ENCODE measurements at places on chromosomes 16 and 17.
A peak's percentile ranks its signal among the peaks of the same experiment; 100 is the strongest.

DNA sequence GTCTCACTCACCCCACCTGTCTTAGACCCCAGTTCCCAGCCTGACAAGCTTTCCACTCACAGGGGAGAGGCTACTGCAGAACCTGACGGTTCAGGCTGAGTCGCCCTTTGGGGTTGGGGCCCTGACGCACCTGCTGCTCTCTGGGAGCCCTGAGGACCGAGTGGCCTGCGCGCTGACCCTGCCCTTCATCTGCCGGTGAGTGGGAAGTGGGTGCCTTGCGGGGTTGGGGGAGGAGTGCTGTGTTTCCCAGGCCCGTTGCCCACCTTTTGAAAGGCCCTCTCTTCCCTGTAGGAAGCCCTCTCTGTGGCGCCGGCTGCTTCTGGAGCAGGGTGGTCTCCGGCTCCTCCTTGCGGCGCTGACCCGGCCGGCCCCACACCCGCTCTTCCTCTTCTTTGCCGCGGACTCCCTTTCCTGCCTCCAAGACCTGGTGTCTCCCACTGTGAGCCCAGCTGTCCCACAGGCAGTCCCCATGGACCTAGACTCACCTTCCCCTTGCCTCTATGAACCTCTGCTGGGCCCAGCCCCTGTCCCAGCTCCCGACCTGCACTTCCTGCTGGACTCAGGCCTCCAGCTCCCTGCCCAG is 6.1 kb upstream of the TGFB1I1 start:
- DNase-seq = no peak

GRCh38 chr16:68378436-68379415 is 67.9 kb downstream of the PRMT7 start:
- no peak for DNase-seq

DNA sequence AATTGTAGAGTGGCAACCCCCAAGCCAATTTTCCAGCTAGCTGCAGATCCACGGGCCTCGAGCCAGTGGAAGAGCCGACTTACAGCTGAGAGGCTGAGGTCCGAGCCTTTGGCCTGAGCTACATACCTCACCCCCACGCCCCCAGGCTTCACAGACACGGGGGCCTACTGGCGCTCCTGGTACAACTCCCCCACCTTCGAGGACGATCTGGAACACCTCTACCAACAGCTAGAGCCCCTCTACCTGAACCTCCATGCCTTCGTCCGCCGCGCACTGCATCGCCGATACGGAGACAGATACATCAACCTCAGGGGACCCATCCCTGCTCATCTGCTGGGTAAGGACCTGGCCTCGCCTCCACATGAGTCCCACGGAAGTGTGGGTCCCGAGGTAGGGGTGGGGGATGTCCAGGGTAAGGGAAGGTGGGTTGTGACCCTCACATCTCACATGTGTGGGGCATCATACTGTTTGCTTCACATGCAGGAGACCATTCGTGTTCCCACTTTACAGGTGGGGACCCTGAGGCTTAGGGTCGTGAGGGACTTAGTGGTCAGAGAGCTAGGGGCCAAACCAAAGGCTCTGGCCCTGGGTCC is 3.4 kb downstream of the ACE start:
- DNase-seq = no peak

DNA sequence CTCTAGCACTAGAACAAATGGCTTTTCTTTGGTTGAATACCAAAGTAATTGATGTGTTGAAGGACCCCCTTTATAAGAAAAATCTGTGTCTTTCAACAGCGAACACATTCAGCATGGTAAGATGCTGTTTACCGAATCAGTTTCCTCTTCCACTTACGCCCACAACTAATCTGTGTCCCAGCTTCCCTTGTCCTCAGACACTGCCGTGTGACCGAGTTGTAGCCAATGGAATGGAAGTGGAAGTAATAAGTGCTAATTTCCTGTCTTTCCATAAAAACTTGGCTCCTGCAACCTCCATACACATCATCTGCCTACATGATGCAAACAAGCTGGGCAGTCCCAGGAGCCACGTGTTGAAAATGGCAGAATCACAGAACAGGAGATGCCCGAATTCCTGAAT is 10.4 kb downstream of the CDIPT start:
- peak; percentile 69 for DNase-seq

DNA sequence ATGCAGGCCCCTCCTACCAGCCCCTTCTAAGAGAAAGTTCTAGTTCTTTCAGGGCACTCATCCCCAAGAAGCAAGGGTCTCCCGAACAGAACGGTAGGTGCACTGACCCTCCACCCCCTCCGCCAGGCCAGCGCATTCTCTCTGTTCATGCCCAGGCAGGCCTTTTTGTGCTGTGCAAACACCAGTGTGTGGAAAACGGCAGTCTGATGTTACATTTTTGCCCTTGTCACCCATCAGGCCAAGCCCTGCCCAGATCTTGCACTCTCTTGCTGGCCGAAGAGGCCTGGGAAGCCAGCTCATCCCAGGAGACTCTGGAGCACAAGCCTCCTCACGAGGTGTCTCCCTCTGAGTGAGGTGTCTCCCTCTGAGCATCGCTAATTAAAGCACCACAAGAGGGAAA is 16.1 kb upstream of the MTSS2 start:
- no peak for DNase-seq

DNA sequence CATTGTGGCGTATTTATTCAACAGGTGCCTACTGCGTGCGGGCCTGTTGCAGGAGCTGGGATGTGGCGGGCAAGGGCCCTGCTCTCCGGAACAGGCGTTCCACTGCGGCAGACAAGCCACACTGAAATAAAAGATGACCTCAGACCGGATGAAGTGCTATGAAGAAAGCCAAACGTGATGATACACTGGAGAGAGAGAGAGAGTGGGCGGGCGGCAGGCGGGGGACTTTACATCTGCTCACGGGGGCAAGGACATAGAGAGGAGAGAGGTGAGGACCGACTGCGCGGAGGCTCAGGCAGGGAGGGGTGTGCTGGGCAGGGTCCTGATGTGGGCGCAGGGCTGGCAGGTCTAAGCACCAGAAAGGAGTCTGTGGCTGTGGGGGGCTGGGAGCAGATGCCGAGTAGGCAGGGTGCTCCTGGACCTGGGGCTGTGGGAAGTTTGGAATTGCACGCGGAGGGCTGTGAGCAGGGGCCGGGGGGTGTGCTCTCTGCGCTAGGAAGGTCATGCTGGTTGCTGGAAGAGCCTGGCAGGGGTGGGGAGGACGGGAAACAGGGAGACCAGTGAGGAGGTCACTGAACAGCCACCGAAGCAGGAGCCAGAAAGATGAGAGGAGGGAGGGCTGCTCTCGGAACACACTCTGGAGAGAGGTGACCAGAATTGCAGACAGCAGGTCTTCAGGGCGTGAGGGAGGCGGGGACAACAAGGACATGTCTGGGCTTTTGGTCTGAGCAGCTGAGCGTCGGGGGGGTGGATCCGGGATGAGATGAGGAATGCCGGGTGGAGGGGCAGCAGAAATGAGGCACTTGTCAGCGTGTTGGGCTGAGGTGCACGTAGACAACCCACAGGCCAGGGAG is 9.9 kb downstream of the MXRA7 start:
- no peak for DNase-seq

DNA sequence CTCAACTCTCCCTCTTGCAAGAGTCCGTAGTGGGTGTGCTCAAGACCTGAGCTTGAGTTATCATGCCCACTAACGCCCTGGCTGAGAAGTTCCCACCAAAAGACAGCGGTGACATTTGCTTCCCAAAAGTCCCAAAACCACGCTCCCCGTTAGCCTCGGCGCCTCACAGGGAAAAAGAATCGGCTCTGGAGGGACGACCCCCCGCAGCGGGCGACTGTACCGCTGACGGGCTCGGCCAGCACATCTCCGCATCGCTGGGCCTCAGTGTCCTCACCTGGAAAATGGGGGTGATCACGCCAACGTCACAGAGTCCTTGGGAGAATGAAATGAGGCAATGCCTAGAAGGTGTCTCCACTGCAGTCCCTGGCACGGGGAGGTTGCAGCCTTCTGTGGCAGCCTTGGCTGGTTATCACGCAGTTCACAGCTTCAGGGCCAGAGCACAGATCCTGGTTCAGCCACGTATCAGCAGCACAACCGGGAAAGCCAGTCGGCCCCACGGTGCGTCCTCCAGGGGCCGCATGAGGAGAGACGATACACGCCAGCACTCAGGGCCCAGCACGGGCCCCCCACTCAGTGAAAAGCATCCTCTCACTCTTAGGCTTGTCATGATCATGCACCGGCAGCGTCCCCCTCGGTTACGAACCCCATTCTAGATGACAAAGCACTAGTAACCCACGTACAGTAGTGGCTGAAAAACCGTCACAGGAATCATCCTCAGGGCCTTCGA is 32.9 kb downstream of the NXN start:
- no peak for DNase-seq

DNA sequence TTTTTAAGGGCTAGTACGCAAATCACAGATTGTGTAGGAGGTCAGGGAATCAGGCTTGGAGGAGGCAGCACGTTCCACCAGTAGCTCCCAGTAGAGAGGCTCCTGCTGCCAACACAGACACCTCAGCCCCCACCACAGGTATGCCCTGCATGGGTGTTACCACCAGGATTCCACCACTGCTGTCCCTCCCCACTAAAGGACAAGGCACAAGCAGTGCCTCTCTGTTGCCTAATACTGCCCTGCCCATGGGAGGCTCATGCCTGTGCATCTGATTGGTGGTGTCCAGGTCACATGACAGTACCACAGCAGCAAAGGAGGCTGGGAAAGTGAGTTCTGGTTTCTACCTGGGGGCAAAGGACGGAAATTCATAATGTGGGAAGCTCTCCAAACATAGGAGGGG is 33.6 kb upstream of the CACNG4 start:
- no peak for DNase-seq

- no peak for DNase-seq
Measured at GRCh38 chr16:50814052-50814451, 72.2 kb downstream of the CYLD start.

DNA sequence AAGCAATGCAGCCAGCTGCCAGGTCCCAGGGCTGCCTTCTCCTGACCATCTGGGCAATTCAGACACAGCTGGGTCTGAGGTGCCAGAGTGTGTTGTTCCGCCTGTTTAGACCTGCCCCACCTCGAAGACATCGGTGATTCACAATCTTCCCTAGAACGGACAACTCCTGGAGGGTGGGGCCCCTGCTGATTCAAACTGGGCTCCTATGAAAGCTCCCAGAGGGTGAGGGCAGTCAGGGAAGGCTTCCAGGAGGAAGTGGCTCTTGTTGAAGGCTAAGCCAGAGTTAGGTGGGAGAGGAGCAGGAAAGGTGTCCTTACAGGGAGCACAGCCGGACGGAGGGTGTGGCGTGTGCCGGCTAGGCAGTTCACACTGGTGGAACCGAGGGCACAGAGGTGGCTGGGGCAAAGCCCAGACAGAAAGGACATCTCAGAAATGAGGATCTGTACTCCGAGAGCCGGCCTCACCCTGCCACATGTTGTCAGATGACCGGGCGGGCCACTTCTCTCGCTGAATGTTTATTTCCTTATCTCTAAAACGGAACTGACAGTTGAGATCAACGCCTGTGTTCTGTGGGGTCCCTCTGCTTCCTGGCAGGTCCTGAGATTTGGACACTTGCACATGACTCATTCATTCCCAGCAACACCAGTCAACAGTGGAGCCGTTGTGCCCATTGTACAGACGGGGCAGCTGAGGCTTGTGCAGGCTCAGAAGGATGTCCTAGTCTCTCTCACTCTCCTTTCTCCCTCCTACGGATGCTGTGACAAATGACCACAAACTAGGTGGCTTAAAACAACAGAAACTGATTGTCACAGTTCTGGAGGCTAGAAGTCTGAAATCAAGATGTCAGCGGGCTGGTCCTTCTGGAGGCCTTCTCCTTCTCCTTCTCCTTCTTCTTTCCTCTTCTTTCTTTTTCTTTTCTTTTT is 26.9 kb upstream of the LITAF start:
- no peak for DNase-seq

DNA sequence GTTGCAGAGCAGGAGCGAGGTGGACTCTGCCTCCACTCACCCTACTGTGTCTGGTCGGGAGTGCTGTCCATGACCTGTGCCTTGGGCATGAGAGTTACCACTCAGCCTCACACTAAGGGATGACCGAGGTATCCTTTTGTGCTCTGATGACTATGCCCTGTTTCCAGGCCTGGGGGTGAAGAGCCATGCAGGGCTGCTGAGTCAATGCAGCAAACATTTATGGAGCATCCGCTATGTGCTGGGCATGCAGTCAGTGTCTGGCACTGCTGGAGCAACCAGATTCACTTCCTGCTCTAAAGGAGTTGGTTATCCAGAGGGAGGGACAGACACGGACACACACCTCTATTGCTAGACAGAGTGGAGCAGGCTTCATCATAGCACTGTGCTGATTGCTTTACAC is 7.6 kb upstream of the HNF1B start:
- DNase-seq = no peak

DNA sequence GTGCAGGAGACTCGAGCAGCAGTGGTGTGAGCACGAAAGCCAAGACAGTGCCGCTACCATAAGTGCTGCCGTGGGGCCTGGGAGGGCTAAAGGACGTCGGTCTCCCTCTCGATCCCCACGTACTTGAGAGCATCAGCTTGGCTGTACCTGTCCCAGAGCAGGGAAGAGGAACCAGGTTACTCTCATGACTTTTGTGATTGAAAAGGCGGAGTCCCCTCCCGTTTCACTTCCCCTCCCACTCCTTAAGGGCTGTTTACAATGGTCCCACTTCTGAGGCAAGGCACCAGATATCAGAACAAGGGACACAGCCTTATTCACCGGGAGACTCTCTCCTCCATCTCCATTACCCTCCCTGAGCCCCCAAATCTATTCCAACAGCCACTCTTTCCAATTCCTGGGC is 20.1 kb downstream of the CNTNAP1 start:
- DNase-seq = no peak

DNA sequence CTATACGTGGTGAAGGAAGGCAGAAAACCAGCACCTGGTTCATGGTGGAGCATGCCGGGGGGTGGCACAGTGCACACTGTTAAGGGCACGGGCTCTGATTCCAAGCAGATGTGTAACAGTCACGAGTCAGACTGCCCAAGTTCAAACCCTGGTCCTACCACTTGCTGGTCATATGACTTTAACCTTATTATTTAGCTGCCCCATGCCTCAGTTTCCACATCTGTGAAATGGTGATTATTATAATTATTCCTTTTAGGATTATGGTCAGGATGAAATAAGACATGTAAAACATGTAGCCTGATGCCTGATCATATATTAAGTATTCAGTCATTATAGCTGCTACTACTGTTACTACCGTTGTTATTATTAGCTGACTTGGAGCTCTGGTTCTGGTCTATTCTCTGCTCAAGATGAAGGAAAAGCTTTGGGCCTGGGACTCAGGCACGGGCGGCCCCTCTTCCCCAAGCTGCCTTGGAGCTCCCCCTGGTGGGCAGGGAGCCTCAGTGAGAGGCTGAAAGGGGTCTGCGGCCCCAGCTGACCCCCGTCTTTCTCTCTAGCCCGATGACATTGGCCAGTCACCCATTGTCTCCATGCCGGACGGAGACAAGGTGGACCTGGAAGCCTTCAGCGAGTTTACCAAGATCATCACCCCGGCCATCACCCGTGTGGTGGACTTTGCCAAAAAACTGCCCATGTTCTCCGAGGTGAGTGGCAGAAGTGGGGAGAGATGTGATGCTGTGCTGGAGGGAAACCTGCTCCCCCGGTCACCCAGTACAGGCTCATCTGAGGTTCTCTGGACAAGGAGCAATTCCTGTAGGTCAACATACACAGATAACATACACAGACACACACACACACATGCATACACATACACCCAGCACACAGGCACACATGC is 14.0 kb downstream of the NR1D1 start:
- DNase-seq = no peak

GRCh38 chr17:16515933-16516332 is 23.9 kb upstream of the LRRC75A start:
- DNase-seq = no peak

GRCh38 chr16:69499541-69500230 is 66.1 kb upstream of the NFAT5 start:
- no peak for DNase-seq

- no peak for DNase-seq
Measured at GRCh38 chr16:71629278-71630016, 3.5 kb downstream of the MARVELD3 start.

GRCh38 chr16:87160234-87160636 is 157.0 kb downstream of the C16orf95 start:
- no peak for DNase-seq
